ENCODE measurements at places on chromosomes 12 and 14.

- no peak for DNase-seq
These were observed 24.9 kb downstream of the PSMC1 start for GRCh38 chr14:90281261-90281660.

DNA sequence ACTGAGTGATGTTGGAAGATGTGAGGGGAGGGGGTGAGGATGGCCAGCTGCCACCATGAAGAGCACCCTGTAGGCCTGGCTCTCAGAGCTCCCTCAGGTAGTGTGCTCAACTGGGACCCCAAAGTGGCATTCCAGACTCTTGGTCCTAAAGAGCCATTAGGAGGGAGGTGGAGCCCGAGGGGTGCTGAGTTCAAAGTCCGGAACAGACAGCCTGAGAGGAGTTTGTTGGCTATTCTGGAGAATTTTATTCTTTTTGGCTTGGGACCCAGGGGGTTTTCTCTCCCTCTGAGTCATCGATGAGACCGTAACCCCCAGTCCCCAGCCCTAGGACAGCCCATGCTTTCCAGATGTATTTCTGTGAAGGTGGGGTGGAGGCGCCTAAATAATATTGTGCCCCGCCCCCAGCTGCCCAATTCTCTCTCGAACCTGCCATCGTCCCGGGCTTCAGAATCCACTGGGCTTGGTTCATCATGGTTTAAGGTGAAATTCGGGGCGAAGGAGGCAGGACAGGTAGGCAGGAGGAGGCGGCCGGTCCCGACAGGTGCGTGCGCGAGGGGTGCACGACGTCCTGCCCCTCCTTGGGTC lies 690 bp upstream of the RBP5 start:
- no peak for DNase-seq

- DNase-seq = no peak
These were observed 27.6 kb downstream of the BHLHE41 start for GRCh38 chr12:26097046-26097878.

GRCh38 chr12:111154147-111154834 lies 214.6 kb downstream of the PHETA1 start:
- no peak for DNase-seq

Measured in H1 (cell line).